ENCODE measurements at places on chromosomes 4 and X.
A peak's percentile ranks its signal among the peaks of the same experiment; 100 is the strongest.

DNA sequence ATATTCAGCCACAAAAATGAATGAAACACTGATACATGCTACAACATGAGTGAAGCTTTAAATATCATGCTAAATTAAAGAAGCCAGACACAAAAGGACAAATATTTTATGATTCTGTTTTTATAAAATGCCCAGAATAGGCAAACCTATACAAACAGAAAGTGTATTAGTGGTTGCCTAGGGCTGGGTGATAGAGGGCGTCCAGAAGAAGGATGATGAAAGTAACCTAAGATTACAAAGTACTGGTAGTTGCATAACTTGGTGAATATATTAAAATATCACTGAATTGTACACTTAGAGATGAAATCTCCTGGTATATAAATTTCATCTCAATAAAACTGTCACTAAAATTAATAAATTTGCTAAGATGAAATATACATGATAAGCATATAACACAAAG lies 67.5 kb downstream of the FBXW7 start:
- no peak for DNase-seq

DNA sequence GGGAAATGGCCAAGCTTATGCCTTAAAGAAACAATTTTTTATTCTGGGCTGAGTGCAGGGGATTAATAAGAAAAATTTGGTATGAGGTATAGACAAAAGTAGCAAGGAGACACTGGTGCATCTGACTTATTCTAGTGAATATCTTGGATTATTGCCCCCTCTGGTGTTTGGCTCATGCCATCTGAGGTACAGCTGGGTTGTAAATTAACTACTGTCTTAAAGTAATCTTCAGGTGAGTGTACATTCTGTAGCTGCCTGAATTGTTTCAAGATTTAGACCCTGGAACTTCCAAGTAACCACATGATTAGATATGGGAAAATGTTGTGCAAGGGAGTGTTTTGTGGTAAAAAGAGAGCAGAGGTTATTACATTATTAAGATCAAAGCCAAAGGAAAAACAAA lies 988.7 kb downstream of the FAM133A start:
- no peak for DNase-seq

DNA sequence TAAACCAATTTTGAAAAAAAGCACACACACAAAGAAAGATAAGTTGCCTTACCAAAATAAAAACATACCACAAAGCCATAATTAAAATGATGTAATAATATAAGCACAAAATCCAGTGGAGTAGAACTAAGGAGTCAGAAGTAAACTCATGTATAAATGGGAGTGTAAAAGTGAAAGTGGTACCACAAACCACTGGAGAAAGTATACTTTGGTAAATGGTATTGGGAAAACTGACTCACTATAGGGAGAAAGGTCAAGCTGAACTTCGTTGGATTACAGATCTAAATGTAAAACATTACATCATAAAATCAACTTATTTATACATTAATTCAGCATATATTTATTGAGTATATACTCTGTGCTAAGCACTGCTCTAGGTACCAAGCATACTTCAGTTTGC lies 46.3 kb upstream of the HHIP start:
- no peak for DNase-seq

DNA sequence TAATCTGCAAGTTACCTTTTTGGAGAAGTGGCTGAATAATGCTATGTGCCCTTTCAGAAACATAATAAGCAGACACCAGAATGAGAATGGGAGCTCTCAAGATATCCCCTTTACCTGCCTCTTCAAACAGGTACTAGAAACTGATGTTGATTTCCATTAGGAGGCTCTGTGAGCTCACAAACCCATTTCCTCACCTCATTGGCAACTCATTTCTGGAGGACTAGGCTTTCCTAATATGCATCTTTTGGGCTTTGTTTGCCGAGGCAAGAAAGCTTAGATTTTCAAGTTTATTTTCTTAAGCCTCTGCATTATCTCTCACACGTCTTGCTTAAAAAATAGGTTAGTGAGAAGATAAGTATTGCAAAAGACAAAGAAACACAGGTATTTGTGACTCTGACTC lies 313.1 kb upstream of the IRS4 start:
- DNase-seq: no peak

- no peak for DNase-seq
Measured at GRCh38 chrX:129522184-129523078, 859 bp downstream of the SMARCA1 start.

- DNase-seq: no peak
Measured at GRCh38 chr4:133960975-133961374, 240.6 kb downstream of the PABPC4L start.

- DNase-seq: peak; percentile 26
Measured at GRCh38 chr4:55851885-55852284, 1.6 kb upstream of the EXOC1 start.

DNA sequence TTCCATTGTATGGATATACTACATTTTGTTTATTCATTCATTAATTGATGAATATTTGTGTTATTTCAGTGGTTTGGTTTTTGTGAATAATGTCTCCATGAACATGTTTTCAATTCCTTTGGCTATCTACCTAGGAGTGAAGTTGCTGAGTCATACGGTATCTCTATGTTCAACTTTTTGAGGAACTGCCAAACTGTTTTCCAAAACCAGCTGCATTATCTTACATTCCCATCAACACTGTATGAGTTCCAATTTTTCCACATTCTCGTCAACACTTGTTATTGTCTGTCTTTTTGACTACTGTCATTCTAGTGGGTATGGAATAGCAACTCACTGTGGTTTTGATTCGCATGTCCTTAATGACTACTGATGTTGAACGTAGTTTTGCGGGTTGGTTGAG lies 388.6 kb upstream of the MAGEB2 start:
- DNase-seq: no peak

- DNase-seq: peak; percentile 41
Measured at GRCh38 chr4:76090241-76090691, 15.8 kb downstream of the ART3 start.

- DNase-seq: no peak
Measured at GRCh38 chr4:128488055-128488705, 200.6 kb upstream of the PGRMC2 start.

DNA sequence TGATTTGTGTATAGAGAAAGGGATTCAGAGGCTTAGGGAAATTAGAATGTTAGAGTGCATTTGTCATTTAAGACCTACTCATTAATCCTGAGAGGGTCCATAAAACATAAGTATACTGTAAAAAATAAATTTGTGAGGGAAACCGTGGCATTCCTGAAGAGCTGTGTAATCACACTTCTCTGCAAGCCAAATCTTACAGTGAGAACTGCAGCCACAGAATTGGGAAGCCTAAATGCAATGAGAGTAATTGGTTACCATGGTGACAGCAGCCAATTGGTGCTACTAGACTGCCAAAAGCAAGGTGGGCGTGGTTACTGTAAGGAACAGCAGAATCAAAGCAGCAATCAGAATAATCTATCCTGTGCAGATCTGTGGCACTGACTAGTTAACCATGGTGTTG lies 345.2 kb upstream of the GRID2 start:
- DNase-seq: no peak

DNA sequence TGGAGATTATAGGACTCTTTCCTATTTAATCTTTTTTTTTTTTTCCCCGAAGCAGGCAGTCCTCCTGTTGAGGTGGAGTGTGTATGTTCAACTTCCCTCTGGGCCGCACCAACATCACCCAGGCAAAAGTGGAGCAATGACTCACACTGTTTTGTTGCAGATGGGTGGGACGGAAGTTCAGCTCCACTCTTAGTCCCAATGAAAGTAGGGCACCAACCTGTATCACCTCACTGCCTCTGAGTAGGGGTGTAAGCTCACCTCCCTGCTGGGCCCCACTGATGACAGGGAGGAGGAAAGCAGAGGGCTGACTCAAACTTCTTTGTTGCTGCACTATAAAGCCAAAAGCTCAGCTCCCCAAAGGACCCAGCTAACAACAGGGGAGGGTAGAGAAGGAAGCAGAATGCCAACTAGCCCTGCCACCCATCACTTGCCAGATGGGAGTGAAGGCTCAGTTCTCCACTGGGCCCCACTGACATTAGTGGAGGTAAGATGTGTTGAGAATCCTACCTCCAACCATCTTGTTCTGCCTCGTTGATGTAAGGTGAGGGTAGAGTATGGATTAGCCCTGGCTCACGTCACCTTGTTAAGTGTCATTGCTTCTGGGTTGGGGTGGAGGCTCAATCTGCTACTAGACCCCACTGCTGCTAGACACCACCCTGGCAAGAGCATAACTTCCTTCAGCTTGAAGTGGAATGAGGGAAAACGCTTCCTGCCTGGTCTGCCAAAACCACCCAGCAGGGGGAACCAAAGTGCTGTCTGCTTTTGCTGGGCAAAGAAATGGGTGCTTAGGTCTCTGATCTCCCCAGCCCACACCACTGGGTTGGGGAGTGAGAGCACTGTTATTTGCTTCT lies 14.1 kb downstream of the RPS6KA3 start:
- DNase-seq: peak; percentile 81

DNA sequence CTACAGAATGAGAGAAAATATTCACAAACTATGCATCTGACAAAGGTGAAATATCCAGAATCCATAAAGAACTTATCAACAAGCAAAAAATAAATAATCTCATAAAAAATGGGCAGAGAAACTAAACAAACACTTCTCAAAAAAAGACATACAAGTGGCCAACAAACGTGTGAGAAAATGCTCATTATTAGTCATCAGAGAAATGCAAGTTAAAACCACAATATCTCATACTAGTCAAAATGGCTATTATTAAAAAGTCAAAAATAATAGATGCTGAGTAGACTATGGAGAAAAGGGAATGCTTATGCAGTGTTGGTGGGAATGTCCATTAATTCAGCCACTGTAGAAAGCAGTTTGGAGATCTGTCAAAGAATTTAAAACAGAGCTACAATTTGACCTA lies 533.3 kb downstream of the TMA16 start:
- no peak for DNase-seq

GRCh38 chr4:10577508-10578426 lies 106.8 kb downstream of the CLNK start:
- no peak for DNase-seq

DNA sequence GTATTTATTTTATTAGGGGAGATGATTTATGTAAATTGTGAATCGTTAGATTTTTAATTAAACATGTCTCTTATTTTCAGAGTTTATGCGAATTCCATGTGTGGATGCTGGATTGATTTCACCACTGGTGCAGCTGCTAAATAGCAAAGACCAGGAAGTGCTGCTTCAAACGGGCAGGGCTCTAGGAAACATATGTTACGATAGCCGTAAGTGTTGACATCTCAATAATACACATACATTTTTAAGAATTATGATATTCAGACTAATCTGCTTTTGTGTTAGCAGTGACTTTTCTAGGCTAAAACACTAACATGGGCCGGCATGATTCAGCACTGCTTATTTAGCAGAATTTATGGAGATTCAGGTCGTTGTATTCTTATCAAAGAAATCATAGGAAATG lies 91.2 kb downstream of the RAP1GDS1 start:
- DNase-seq: no peak

DNA sequence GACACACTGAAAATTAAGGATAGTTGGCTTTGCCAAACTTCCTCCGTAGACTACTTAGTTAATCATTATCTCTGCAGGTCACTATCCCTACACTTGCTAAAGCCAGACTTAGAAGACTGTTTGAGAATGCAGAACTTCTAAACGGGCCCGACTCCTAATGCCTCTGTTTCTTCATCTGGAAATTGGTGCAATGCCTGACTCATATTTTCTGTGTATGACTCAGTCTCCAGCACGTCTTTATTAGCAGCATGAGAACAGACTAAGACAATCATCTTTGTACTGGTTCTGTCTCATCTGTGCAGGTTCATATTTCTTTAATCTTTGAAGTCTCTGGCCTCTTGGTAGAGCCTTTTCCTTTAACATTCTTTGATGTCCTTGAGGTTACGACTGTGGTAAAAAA lies 411.9 kb upstream of the ACTRT1 start:
- no peak for DNase-seq

- DNase-seq: no peak
Measured at GRCh38 chrX:39724544-39724943, 373.2 kb downstream of the BCOR start.

- DNase-seq: no peak
Measured at GRCh38 chrX:71910643-71910985, at the start of gene NHSL2. NHSL2 (plus strand) TSS chrX:71910845.

GRCh38 chr4:113524505-113525186 lies 236.9 kb downstream of the CAMK2D start:
- DNase-seq: no peak

GRCh38 chrX:9614016-9614415 lies 149.2 kb downstream of the TBL1X start:
- no peak for DNase-seq

- no peak for DNase-seq
Measured at GRCh38 chrX:122363112-122363795, 820.8 kb upstream of the GRIA3 start.

DNA sequence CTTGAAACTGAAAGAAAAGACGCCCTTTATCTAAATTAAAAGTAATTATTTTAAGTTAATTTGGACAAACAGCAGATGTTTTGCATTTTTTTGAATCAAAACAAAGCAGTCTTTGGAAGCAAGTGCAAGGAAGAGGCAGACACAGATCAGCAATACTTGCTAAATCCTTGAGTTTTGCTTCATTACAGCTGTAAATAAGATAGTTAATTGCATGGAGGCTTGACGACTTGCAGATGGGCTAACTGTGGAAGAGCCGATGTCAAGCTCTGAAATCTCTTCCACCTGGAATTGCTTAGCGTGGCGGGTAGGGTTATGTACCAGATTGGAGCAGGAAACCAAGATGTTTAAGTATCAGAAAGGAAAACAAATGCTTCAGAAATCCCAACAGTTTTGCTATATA lies 148.8 kb downstream of the POLA1 start:
- DNase-seq: no peak

DNA sequence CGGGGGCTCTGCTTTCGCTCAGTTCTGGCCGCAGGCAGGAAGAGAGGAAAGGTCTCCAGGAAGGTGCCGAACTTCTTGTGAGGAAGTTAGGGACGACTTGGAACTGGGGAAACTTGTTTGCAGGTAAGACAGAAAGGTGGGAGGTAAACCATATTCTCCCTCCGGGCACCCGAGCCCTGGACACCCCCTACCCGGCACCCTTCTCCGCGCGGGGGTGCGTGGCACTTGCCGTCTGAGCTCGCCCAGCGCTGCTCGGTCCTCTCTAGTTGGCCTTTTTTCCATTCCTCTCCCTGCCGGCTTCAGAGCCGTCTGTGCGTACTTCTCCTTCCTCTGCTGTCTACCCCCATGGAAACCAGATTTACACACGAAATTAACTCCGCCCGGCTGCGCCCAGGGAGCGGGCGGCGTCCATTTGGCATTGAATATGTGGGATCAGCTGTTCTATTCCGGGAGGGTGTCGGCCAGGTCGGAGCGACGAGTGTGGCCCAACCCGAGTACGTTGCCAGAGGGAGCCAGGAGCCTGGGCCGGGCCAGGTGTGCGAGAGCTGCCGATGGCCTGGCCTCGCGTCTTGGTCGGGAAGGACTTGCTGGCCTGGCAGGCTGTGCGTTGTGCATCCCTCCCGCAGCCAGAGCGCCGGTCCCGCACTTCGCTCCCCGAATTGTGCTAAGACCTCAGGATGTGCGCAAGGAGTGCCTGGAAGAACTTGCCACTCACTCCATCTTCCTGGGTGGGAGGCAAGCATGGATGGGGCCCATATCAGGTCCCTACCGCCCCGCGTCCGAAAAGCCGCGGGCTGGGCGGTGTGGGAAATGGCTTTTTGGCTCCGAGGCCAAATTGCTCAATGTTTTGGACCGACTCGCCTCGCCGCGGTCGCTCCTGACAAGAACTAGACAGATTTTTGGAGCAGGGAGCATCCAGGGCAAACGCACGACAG lies 1.7 kb downstream of the PDGFRA start:
- no peak for DNase-seq

- peak; percentile 37 for DNase-seq
Measured at GRCh38 chrX:136880003-136880451, 498 bp downstream of the RBMX start.
